Osteoblast (primary cell): ENCODE measurements at places on chromosomes 2 and 18. TPM values are rescaled to one million over a fixed set of nuclear protein-coding genes. Genes with fewer than 3 reads are reported as not detected.

SERPINB5 gene
- not detected in 2 replicates for total RNA-seq

DNMT3A gene
- 14.7 and 18.5 TPM in 2 replicates for total RNA-seq

DNA sequence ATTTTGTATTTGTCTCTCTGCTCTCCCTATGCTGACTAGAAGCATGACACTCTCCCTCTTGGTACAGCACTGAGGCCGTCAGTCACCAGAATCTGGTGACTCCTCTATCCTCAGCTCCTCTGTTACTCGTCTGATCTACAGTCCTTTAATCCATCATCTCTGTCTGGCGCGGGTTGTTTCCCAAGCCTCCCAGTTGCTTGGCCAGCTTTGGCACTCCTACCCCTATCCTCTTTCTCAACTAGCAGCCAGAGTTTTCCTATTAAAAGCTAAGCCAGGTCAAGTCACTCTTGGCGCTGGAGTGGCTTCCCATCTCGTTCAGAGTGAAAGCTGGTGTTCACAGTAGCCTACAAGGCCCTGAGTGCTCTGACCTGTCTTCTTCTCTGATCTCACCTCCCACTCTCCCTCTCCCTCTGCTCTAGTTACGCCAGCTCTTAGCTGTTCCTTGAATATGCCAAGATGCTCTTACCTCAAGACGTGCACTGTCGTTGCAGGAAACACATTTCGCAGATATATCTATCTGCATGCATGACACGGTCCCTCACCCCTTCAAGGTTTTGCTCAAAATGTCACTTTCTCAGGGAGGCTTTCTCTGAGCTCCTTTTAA is 41.8 kb upstream of the PSME4 start:
- no peak overlapping the region for H3K4me3 ChIP-seq
- DNase-seq, result no peak
- H3K4me1 ChIP-seq, result peaks cover 12% of the 10 kb centered on the region
- H3K27me3 ChIP-seq, result no peaks in the 10 kb centered on the region

DNA sequence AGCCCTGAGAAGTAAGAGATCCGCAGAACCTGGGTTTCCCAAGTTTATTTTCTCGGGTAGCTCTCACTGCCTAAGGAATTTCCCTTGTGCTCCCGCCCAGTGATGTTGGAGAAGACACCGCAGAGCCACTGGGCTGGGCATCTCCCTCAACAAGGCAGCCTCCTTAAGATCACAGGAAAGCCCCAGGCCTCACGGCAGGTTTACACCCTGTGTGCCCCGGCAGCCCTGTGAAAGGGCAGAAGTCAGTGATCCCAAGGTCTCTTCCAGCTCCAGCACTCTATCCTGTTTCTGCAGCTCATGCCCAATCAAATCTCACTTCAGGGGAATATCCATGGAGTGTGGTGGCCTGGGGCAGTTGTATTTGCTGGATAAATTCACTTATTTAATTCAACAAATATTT is 66.5 kb downstream of the ACTR2 start:
- H3K27me3 ChIP-seq, result no peaks in the 10 kb centered on the region
- no peak for DNase-seq
- no peaks in the 10 kb centered on the region for H3K36me3 ChIP-seq
- H3K4me1 ChIP-seq, result peaks cover 3% of the 10 kb centered on the region
- no peak overlapping the region for H3K4me3 ChIP-seq

DNA sequence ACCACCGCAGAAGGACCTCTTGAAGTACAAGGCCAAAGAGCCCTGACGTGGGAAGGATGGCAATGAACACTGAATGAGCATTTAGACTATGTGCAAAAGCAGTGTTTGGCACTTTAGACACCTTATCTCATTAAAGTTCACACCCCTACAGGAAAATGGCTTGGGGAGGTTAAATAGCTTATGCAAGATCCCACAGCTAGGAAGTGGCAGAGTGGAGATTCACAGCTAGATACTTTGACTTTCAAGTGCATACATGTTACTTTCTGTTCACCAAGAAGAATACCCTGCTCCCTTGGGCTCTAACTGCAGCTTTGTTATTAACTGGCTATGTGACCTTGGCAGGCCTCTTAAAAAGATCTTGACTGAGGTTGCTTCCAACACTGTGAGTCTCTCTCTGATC is 58.2 kb downstream of the ICOS start:
- H3K36me3 ChIP-seq, result no peaks in the 10 kb centered on the region
- no peak overlapping the region for H3K4me3 ChIP-seq
- H3K4me1 ChIP-seq, result peaks cover 12% of the 10 kb centered on the region
- DNase-seq, result no peak
- H3K27me3 ChIP-seq, result peaks cover 10% of the 10 kb centered on the region

- DNase-seq, result peak; percentile 36
- H3K36me3 ChIP-seq, result no peaks in the 10 kb centered on the region
- H3K27me3 ChIP-seq, result no peaks in the 10 kb centered on the region
- H3K27ac ChIP-seq, result no peak overlapping the region
- H3K4me3 ChIP-seq, result no peak overlapping the region
Observed at GRCh38 chr2:144666032-144666431, 146.1 kb upstream of the ZEB2 start.

- peak; percentile 79 for DNase-seq
- H3K4me3 ChIP-seq, result no peak overlapping the region
- peaks cover 25% of the 10 kb centered on the region for H3K4me1 ChIP-seq
Observed at GRCh38 chr2:222903234-222904220, 42.7 kb downstream of the ACSL3 start.

DNA sequence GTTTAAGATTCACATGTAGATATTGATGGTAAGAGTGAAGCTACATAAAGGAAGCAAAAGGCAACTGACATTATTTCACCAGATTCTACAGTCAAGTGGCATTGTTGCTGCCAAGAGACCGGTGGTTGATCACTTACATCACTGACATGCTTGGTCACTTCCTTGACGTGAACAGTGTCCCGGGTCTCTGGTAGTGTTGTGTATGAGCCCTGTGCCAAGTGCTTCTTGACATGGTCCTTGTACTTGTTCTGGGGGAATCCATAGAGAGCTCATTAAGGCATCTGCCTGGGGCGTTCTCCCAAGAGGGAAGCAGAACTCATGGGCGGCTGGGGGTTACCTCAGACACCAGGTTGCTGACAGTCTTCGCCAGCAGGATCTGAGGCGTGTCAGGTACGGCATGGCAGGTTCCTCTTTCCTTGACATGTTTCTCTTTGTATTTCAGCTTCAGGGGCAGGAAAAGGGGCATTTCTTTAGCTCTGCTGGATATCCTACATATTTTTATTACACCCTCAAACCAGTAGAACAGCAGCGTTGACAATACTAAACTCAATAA is 116.2 kb downstream of the RIF1 start:
- no peaks in the 10 kb centered on the region for H3K36me3 ChIP-seq
- no peak overlapping the region for H3K27ac ChIP-seq
- no peak for DNase-seq
- H3K27me3 ChIP-seq, result no peaks in the 10 kb centered on the region

- no peak for DNase-seq
- H3K27me3 ChIP-seq, result peaks cover 8% of the 10 kb centered on the region
- H3K27ac ChIP-seq, result no peak overlapping the region
- H3K36me3 ChIP-seq, result no peaks in the 10 kb centered on the region
- H3K4me3 ChIP-seq, result no peak overlapping the region
- peaks cover 10% of the 10 kb centered on the region for H3K4me1 ChIP-seq
Observed at GRCh38 chr2:106025796-106026195, 168.3 kb downstream of the UXS1 start.

GRCh38 chr2:132632000-132632649 is 37.9 kb downstream of the LYPD1 start:
- H3K27me3 ChIP-seq, result no peaks in the 10 kb centered on the region
- H3K36me3 ChIP-seq, result no peaks in the 10 kb centered on the region
- H3K27ac ChIP-seq, result no peak overlapping the region
- H3K4me1 ChIP-seq, result peaks cover 19% of the 10 kb centered on the region
- no peak for DNase-seq
